ENCODE measurements at places on chromosomes 16 and 17.

DNA sequence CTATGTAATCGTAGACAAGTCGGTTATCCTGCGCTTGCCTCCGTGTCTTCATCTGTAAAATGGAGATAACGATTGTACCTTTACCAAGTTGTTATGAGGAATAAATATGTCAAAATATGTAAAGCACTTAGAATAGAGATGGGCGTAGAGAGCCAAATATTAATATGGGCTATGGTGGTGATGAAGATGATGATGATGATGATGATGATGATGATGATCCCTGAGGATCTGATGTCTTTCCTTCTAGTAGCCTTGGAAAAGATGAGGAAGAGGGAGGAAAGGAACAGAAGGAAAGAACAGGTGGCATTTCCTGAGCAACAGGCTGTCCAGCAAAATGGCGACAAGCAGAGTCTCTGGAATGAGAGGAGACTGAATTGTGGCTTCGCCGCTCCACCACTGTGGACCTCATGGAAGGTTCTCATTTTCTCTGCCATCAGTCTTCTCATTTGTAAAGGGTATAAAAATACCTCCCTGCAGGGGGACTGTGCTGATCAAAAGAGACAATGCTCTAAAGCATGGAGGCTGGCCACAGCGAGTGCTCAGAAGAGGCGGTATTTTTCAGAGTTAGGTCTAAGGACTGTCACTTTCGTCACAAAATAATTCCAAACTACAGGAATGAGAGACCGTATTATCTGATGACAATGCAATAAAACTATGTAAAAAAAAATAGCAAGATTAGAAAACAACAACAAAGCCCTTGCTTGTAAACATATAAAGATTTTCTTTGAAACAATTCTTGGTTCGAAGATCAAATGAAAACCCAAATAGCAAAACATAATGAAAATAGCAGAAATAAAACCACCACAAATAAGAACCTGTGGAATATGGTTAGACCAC lies 17.2 kb upstream of the RCVRN start:
- no peak for DNase-seq

DNA sequence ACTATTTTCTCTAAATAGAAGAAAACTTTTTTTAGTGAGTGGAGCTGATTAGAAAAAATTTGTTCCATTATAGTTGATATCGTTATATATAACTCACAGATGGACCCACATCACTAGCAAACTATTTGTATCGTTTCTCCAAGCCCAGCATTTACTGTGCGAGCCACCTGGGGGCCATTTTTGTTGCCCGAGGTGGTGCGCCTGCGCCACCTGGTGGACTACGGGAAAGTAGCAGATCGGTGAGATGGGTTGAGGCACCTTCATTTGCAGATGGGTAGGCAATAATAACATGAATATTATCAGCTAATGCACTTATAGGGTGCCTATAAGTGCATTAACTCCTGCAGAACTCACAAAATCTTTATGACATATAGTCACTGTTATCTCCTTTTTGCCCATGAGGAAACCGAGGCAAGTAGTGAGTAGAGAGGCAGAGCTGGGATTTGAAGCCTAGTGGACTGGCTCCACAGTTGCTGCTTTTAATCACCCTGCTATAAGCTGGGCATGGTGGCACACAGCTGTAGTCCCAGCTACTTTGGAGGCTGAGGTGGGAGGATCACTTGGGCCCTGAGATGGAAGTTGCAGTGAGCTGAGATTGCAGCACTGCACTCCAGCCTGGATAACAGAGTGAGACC lies 23.2 kb upstream of the NTN1 start:
- DNase-seq, result peak; percentile 75

DNA sequence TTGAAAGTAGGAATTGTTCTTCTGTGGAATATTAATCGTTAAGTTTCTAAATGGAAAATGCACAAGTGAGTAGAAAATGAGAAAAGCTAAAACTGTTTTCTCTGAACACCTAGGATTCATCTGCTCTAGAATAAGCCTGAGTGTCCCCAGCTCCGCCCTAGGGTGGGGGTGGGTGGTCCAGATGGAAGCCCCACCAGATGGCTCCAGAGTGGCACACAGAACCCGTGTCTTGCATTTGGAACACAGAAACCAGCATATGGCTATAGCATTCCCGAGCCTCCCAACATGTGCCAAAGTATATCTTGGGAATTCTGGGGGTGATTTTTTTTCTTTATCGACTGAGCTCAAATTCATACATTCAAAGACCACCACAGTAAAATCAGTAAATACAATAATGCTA lies 517.7 kb upstream of the PSMD7 start:
- DNase-seq, result no peak

DNA sequence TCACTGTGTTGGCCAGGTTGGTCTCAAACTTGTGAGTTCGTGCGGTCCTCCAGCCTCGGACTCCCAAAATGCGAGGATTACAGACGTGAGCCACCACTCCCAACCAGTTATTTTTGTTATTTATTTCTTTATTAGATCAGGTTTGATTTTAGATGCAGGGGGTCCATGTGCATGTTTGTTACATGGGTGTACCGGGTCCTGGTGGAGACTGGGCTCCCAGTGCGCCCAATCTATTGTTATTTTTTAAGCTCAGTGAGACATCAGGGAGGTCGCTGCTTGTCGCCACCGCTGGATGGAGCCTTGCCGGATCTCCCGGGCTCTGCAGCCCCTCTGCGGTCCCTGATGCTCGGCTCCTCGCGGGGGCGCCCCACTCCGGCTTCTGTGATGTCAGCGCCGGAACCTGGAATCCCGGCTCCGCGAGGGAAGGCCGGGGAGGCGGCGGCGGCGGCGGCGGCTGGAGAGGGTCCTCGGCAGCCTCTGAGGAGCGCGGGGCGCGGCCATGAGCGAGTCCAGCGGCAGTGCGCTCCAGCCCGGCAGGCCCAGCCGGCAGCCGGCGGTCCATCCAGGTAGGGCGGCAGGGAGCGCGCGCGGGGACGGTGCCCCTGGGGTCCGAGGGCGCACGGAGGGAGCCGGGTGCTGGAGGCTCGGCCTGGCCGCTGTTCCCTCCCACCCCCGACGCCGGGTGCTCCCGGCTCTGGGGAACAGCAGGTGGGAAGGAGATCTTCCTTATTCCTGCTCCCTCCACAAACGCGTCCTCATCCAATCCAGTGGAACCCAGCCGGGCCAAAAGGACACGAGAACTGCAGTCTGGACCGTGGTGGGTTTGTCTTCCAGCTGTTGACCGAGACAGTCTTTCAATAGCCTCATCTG lies at the start of gene TMC7:
TMC7 (plus strand) TSS at position 370 of the 870 bp plus-strand sequence; CDS start at position 500, 130 bp downstream.
- peak; percentile 56 for DNase-seq
